ENCODE measurements at places on chromosomes 13 and 19.
A peak's percentile ranks its signal among the peaks of the same experiment; 100 is the strongest.

DNA sequence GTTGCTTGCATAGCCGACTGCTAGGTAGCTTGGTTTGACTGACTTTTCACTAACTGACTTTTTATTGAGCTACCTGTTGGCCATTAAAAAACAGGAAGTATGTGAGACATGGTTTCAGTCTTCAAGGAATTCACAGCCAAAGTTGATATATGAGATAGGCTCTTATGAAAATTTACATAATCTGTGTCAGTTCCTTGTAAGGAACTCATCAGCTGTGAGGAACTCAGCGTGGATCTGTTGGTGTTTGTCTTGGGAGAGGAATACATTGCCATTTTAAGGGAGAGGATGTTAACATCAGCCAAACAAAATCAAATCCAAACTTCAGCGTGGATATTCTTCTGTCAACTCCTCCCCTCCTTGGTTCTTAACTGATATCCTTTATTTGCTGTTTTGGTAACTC, 2.0 kb downstream of the RNF113B start:
- DNase-seq, result peak; percentile 46

- DNase-seq, result no peak
Measured at GRCh38 chr13:110698689-110699088, 7.2 kb downstream of the CARS2 start.

GRCh38 chr19:53961523-53962356, 997 bp upstream of the CACNG8 start:
- DNase-seq, result no peak

- no peak for DNase-seq
Measured at GRCh38 chr19:13003081-13003480, 7.8 kb downstream of the NFIX start.

GRCh38 chr13:98133946-98134345, 8.9 kb upstream of the FARP1 start:
- DNase-seq, result no peak

DNA sequence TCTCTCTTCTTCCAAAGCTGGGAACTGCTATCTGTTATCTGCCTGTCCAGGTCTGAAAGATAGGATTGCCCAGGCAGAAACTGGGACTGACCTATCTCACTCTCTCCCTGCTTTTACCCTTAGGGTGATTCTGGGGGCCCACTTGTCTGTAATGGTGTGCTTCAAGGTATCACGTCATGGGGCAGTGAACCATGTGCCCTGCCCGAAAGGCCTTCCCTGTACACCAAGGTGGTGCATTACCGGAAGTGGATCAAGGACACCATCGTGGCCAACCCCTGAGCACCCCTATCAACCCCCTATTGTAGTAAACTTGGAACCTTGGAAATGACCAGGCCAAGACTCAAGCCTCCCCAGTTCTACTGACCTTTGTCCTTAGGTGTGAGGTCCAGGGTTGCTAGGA, 5.1 kb downstream of the KLK3 start:
- DNase-seq, result no peak

DNA sequence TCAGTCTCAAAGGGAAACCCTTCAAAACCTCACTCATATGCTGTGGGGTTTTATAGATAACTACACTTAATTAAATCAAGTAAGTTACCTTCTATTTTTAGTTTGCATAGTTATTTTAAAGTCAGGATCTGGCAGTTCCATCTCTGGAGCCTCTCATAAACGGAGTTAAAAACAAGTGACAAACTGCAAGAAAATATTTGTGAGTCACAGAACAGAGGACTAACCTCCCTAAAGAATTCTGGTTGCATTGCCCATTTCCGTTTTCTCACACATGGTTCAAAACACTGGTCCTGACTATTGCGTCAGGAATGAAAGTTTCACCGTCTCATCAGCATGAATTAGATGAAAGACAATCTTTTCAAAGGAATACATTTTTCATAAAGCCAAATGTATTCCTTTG, 10.6 kb downstream of the RXFP2 start:
- DNase-seq, result peak; percentile 66

Data from epithelial cell of esophagus (primary cell).